ENCODE measurements at places on chromosomes 7 and 10. TPM values are rescaled to one million over a fixed set of nuclear protein-coding genes. Genes with fewer than 3 reads are reported as not detected.

DNA sequence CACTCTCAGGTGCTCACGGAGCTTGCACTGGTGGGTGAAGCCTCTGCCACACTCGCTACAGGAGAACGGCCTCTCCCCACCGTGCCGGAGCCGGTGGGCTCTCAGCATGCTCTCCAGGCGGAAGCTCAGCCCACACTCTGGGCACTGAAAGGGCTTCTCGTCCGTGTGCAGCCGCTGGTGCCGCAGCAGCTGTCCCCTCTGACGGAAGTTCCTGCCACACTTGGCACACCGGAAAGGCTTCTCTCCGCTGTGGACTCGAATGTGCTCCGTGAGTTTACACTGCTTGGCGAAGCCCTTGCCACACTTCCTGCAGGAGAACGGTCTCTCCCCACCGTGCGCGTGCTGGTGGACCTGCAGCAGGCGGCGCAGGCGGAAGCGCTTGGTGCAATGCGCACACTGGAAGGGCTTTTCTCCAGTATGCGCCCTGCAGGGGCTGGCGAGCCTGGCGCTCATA, 19.3 kb downstream of the ZNF786 start:
- no peak for DNase-seq

The MMRN2 gene
- not detected for total RNA-seq

DNA sequence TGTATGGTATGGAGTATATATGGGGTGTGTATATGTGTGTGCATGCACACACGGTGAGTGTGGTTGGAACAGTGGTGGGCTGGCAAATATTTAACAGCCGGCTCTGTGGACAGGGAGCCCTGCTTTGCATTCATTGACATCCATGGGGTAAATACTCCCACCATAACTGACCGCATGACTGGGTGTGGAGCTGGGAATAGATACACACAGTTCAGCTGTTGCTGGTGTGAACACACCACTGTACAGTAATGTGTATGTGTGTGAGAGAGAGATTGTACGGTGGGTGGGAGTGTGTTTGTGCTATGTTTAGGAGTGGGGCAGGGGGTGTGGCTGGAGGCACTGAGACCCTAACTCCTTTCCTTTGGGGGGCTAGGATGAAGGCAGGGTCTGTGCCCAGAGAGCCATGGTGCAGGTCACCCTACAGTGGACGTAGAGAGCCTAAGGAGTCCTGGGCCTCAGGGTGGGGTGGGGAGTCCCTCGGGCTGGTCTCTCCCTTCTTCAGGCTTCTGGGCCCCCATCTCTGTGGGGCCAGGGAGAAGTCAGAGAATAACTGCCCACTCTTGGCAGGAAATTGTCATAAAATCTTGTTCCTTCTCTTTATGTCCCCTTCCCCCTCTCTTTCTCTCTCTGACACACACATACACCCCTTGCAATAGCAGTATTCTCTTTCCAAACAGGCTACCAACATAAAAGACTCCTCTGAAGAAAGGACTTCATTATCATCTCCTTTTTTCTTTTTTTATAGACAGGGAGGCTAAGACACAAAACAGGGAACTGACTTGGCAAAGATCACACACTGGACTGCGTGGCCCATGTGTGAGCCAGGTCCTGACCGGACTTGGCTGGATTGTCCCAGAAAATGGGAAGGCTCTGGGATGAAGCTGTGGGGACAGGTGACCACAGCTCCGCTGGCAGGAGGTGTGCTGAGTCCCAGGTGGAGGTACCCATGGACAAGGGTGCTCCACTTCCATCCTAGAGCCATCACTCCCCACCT, 3.2 kb downstream of the SFRP5 start:
- no peak for DNase-seq

GRCh38 chr10:100448951-100449350, 13.9 kb upstream of the WNT8B start:
- no peak for DNase-seq

DNA sequence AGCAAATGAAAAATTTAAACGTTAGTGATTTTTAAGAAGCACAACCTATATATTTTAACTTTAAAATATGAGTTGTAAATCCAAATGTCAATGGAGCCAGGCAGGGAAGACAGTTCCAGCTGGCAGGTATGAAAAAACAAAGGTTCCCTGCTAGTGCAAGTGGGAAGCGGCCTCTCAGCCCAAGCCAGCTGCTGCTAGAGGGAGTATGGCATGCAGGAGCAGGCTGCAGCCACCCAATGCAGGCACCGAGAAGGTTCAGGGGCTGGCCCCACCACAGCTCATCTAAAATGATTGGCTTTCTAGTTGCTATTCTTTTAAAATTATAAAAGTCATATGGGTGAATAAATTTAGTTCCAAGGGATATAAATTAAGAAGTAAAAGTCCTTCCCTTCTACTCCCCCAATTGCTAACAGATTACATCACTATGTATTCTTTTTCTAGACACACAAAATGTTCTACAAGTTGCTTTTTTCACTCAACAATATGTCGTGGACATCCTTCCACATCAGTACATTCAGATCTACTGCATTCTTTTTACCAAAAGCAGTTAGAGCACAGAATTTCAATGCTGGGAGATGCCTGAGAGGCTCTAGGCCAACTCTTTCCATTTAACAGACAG, 69.3 kb downstream of the SGMS1 start:
- DNase-seq: no peak

DNA sequence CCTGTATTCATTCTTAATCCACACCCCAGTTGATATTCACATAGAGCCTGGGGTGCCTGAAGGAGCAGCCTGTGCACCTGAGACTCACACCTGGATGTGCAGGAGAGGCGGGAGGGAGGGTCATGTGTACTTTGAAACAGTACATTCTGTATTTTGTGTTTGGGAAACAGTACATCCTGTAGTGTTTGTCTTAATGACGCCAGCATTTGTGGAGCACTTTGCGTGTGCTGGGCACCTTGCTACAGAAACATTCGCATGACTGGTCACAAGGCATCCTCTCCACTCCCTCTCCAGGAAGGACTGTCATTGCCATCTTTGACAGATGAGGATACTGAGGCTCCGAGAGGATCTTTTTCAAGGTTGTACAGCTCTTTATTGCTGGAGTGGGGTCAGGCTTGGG, 132.1 kb downstream of the TACC2 start:
- no peak for DNase-seq

DNA sequence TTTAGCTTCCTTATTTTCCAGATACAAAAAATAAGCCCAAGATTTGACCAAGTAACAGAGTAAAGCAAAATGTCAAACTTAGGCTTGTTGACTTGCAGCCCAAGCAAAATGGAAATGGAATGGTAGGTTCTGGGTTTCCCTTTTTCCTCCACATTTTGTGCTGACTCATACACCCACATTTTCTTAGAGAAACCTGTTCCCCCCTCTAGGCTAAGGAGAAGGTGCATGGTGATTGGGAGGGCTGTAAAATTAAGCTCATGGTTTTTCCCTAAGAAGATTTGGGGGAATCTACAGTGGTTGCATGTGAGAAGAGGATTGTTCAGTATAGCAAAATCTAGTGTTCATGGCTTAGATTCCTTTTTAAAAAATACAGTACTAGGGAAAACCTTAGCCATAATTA, 127.4 kb downstream of the ARL4A start:
- DNase-seq: no peak

The INPP5A gene
- 30.4 TPM for total RNA-seq

DNA sequence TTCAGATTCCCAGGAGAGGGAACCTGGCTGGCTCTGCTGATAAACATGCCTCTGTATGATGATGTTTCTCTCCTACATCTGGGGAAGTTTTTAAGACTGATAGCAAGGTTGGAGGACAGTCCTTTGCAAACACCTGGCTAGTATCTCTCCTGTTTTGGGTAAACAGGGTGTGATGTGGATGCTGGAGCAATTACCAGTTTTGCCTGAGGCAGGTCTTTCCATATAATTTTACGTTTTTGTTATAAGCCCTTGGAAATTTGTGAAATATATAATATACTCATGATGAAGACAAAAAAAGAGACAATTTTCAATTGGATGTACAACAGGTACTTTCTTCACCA, 138.6 kb downstream of the ADAM22 start:
- no peak for DNase-seq

GRCh38 chr7:71144963-71145362, 13.0 kb downstream of the GALNT17 start:
- DNase-seq: no peak

The CPED1 gene
- not detected for total RNA-seq

GRCh38 chr7:151390598-151391357, 19.1 kb downstream of the WDR86 start:
- no peak for DNase-seq

The ZNF239 gene
- 6.0 TPM for total RNA-seq

GRCh38 chr7:1768832-1769231, 98.8 kb downstream of the ELFN1 start:
- DNase-seq: no peak

DNA sequence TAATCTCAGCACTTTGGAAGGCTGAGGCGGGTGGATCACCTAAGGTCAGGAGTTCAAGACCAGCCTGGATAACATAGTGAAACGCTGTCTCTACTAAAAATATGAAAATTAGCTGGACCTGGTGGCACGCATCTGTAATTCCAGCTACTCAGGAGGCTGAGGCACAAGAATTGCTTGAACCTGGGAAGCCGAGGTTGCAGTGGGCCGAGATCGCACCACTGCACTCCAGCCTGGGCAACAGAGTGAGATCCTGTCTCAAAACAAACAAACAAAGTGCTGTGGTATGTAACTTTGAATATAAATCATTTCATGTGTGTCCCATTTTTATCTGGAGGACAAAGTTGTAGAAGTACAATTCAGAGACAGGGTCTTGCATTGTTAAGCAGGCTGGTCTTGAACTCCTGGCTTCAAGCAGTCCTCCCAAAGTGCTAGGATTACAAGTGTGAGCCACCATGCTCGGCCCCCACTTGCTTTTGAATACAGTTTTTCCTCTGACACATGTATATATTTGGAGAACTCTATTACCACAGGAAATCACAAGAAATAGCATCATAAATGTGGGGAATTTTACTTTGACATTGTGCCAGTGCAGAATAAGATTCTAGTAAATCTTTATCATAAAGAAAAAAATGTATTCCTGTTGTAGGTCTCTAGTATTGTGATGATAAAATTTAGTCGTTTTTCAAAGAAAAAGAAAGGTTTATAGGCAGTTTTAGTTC, 32.6 kb downstream of the PTPN12 start:
- DNase-seq: no peak

The CCDC172 gene
- total RNA-seq: not detected

DNA sequence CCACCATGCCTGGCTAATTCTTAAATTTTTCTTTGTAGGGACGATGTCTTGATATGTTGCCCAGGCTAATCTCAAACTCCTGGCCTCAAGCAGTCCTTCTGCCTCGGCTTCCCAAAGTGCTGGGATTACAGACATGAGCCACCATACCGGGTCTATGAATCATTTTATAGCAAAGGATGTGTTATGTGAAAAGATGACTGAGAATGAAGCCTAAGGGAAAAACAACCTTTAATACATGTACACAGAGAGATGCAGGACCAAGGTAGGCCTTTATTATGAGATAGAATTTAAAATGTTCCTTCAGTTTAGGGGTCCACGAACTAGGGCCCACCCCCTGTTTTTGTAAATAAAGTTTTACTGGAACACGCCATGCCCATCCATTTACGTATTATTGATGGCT, 41.0 kb downstream of the UBE2H start:
- no peak for DNase-seq

The PRR15 gene
- total RNA-seq: not detected

- peak; percentile 61 for DNase-seq
These were observed 43.2 kb downstream of the BTRC start for GRCh38 chr10:101397140-101397539.

DNA sequence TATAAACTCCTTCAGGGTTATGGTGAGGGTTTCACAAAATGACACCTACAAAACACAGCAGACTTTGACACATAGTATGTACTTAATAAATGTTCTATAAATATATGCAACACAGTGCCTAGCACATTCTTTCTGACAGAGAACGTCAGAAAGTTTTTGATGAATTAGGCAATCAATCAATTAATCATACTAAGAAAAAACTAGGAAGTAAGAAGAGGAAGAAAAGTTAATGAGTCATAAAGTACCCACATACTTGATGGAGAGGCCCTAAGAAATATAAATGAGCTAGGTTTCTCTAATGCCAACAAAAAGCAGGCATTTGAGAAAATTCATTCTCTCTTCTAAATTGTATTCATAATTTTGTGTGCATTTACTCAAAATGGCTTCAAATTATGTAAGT, 192.7 kb upstream of the VWC2 start:
- DNase-seq: no peak

The LIPJ gene
- total RNA-seq: 0.22 TPM

GRCh38 chr7:31918706-31919393, 151.4 kb downstream of the PDE1C start:
- no peak for DNase-seq

The SPDYE2 gene
- total RNA-seq: 0.41 TPM

The TDRD1 gene
- total RNA-seq: 0.11 TPM

- no peak for DNase-seq
These were observed 133.5 kb downstream of the SGMS1 start for GRCh38 chr10:50490241-50490640.

- DNase-seq: peak; percentile 54
These were observed at the start of gene GIMAP6 for GRCh38 chr7:150631866-150632864. GIMAP6 (minus strand) TSS chr7:150632385; CDS start chr7:150630142, 2,243 bp downstream.

DNA sequence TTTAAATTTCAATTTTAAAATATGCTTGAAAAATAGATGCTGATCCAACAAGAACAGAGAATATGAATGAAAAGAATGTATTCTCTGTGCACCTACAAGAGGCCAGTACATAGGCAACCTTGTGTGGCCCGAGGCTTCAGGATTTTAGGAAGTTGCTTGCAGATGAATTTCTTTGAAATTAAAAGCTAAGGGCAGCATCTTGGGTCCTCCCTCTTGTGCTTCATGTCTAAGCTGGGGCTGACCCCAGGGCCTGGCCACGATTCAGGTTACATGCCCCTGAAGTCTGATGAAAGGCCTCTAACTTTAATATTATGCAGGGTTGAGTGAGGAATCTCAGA, 138.9 kb downstream of the BMPER start:
- no peak for DNase-seq
